ENCODE measurements at places on chromosomes 6 and 20.

DNA sequence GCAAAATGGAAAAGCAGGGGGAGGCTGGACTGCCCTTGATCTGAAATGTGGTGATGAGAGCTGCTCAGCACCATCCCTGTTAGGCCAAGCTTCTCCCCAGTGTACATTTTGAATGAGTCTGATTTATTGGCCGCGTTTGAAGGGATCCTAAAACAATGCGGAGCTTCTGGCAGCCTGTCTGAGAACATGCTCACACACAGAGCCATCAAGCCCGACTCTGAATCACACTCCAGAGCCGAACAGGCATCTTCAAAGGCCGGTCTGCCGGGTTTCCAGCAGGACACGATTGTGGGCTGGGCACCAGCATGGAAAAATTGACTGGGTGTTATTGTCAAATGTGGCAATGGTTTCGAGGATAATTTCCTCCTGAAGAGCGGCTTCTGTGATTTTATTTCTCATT is 235.9 kb downstream of the TFAP2C start:
- no peak for DNase-seq

- no peak for DNase-seq
Observed at GRCh38 chr6:154569156-154569862, 58.8 kb upstream of the CNKSR3 start.

GRCh38 chr6:21874372-21874771 is 280.8 kb downstream of the SOX4 start:
- no peak for DNase-seq

DNA sequence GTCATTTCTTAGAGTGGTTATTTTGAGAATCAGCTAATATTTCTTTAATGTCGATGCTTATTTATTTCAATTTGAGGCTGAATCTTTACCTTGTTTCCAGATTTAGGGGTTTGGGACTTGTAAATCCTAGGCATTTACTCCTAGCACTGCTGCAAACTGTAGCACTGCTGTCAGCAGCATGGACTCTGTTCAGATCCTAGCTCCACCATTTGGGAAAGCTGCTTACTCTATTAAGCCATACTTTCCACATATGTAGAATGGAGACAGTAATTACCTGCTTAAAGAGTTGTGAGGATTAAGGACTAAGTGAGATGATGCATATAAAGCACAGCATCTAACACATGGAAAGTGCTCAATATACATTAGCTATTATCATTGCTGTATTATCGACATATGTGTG is 28.7 kb downstream of the TMEM242 start:
- DNase-seq: no peak

- DNase-seq: no peak
Observed at GRCh38 chr6:154489822-154490221, 20.7 kb downstream of the CNKSR3 start.

GRCh38 chr6:56714273-56714672 is 71.6 kb upstream of the DST start:
- DNase-seq: no peak

DNA sequence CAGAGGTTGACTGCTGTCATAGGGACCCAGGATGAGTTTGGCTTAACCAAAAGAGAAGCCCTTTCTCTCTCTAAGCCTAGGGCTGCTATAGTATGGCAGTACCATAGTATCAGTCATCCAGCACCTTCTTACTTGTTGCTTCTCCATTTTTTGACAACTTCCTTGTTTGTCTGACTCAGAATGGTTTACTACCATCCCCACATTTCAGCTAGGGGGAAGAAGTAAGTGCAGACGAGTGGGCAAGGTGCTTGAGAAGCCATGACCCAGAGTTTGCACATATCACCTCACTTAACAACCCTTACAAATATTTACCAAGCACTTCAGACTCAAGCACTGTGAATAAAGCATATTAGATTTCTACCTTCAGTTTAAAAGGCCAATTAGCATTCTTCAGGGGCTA is 289.9 kb upstream of the TSHZ2 start:
- DNase-seq: no peak

GRCh38 chr20:3819411-3820047 is 818 bp upstream of the AP5S1 start:
- no peak for DNase-seq

DNA sequence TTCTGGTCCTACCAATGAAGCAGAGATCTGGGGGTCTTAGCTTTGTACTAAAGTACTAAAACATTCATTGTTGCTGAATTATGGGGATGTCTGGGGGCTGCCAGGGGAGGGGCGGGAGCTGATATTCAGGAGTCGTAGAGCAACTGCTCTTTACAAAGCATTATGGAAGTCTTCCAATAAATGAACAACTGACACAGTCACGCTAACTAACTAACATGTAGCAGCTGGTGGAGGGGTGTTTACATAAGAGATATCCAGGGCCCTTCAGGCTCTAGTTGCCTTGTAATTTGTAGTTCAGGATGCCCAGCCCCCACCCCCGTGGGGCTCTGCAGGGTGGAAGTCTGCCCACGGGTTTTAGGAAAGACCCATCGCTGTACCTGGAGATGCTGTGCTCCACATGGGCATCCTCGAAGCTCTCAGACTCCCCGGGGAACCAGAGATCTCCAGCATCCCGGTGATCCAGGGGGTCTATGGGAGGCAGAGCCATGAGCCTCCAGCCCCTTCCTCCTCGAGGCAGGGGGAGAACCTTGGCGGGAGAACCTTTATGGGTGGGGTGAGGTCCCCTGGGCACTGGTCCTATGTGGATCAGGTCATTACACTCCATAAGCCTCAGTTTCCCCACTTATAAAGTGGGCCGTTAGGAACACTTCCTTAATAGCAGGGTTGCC is 3.4 kb downstream of the TREM2 start:
- DNase-seq: no peak

GRCh38 chr20:18144541-18145099 is 7.0 kb downstream of the KAT14 start:
- no peak for DNase-seq

GRCh38 chr20:46434597-46434996 is 28.2 kb upstream of the ELMO2 start:
- DNase-seq: no peak

DNA sequence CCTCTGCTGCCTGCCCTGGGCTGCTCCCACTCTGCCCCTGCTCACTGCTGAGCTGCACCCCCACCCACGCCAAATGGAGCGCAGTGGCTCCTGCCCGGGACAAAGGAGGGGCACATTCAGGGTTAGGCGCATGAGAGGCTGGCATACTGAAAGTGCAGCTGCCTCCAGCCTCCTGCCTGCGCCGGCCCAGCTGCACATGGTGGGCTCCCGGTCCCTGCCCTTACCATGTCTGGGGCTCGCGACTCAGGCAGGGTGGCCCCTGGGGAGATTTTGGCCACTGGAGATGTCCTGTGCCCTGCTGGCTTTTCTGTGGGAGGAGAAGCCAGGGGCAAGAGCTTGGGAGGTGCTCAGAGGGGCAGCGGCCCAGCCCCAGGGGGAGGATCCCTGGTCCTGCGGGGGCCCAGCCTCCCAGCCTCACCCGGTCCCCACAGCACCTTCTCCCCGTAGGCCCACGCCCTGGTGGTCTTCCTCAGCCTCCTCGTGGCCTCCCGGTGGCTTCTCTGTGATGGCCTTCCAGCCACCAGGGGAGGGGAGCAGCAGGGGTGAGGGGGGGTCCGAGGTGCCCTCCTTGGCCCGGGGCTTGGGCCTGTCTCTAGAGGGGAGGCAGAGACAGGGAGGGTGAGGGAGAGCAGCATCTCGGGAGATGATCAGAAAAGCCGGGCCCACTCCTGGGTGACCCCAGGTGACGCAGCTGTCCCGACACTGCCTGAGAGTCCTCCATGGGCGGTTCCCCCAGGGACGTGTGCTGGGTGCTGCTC is 8.4 kb upstream of the CABLES2 start:
- DNase-seq: no peak

DNA sequence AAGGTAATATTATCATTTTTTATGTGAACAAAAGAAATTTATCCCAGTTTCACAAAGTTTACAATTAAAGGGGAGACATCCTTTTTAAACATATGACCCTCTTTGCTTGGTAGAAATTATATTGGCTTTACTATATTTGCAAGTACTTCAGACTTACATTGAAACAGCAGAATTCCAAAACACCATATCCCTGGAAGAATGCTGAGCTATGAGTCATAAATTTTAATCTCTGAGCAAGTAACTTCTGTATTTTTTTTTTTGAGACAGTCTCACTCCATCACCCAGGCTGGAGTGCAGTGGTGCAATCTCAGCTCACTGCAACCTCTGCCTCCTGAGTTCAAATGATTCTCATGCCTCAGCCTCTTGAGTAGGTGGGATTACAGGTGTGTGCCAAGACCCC is 240.4 kb downstream of the TBC1D32 start:
- DNase-seq: no peak

- DNase-seq: no peak
Observed at GRCh38 chr6:6640926-6641325, 52.4 kb downstream of the LY86 start.

DNA sequence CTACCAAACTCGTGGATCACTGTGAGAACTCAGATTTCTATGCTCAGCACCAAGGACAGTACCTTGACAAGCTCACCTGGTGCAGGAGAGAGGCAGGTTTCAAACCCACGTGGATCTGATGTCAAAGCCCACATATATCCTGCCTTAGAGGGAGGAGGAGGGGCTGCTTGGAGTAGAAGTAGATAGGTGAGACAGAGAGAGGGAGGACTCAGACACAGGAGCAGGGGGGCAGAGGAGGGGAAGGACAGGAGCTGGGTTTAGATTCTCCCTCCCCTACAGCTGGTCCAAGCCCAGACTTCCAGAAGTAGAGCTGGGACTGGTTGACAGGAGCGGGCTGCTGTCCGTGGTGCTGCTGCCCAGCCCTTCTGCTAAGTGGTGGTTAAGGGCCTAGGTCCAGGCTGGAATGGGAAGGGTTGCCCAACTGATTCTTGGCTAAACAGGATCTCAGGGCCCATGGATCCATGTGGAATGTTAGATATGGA is 77.5 kb downstream of the CDH22 start:
- DNase-seq: no peak

DNA sequence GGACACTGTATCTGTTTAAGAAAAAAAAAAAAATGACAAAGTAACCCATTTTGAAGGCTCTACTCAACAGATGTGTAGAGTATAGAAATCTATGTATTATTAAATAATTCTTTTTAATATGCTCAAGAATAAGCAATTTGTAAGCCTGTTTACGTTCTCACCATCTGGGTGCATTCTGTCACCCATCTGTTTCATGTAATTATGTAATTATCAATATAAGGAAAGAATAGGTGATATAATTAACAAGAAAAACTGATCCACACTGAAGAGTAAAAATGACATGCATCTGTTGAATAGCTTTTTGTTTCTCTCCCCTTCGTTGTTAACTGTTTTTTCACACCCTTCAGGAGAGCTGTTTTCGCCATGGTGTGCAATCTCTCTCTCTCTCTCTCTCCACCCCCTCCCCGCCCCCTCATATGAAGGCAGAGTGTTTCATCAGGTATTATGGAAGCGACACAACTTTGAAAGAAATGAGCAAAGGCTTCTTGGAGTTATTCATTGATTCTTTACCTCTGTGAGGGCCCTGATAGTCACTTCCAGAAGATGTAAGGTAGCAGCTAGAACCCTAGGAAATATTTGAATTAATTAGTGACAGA is 154.3 kb upstream of the INSM1 start:
- DNase-seq: no peak

DNA sequence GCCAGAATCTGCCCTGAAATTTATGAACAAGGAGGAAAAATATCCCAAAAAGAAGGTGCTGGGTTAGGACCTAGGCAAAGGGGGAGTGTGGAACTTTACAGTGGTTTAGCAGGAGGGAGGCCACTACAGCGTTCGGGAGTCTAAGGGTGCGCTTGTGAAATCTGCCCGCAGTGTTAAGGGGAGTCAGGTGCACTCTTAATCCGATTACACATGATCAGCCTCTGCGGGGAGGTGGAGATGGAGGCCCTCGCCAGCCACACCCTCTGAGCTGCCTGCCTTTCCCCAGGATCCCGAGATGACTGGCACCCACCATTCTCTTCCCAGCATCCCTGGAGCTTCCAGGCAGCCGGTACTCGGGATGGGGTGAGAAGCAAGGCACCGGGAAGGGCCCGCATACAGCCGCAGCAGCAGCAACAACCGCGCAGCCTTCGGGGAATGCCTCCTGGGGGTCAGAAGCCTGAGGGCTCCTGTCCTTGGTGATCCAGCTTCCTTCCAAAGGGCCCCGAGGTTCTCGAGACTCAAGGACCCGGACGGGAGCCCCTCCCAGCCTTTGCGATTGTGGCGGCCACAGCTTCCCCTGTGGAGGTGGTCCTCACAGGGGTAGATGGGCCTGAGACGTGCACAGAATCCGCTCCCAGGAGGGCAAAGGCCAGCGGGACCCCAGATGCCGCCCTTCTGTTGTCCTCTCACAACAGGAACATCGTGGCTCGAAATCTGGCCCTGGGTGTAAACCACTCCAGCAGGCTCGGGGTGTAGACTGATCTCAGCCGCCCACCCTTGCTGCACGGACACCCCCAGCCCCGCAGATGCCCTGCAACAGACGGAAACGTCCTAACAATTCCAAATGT is 57.3 kb upstream of the CST7 start:
- DNase-seq: no peak

- DNase-seq: no peak
Observed at GRCh38 chr6:85923013-85923430, 280.3 kb upstream of the SYNCRIP start.

GRCh38 chr6:75602246-75603105 is 796 bp downstream of the SENP6 start:
- DNase-seq: peak; percentile 19

- DNase-seq: no peak
Observed at GRCh38 chr20:11851646-11852045, 66.0 kb upstream of the BTBD3 start.

DNA sequence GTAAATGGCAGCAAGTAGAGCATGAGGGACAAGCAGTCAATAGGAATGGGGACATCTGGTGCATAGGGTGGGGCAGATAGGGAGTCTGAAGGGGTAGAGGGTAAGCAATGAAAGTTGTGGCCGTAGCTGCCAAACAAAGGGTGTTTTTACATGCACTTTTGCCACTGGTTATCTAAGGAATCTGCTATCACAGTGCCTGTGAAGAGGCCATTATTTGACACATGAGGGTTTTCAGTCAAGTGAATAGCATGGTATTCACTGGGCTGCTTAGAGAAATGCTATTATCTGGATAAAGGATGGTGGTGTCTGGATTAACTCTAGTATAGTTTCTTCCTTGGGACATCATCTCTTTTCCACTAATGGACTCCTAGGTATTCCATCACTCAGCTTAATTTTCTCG is 118.2 kb downstream of the CARMIL1 start:
- no peak for DNase-seq

GRCh38 chr6:14977747-14978382 is 268.0 kb upstream of the JARID2 start:
- DNase-seq: no peak

- DNase-seq: no peak
Observed at GRCh38 chr6:157097255-157097955, 225.9 kb downstream of the TMEM242 start.

DNA sequence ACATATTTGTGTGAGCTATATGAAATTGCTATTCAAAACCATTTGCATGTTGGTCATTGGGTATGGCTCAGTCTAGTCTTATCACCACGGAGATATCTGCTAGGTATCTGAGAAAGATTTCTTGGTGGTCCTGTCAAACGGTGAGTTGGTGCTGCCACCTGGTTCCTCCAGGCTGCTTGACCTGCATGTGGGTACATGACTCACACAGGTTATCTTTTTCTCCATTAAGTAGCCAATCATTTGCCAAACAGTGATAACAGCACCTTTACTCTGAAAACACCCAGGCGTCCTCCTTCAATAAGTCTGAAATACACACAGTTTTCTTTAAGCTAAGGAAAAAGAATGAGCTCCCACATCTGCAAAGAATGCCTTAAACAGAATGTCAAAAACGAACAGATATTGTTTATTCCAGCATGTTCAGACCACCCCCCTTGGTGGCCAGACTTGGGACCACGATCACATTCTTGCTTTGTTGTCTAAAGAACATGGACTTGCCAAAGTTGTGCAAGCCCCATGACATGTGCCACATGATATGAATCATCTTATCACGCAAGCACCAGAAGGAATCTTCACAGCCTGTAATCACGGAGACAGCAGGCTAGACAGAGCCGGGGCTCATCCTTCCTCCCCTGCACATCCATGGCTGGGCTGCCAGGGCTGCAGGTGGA is 200.7 kb upstream of the THBS2 start:
- no peak for DNase-seq
